ENCODE measurements at places on chromosomes 4 and X. TPM values are rescaled to one million over a fixed set of nuclear protein-coding genes. Genes with fewer than 3 reads are reported as not detected.

The VGLL1 gene
- total RNA-seq = not detected

The FAM241A gene
- 36.8 TPM for total RNA-seq

The SPANXN3 gene
- total RNA-seq = not detected

The ATP8A1 gene
- total RNA-seq = 8.8 TPM

The GPR173 gene
- total RNA-seq = 3.2 TPM

The ZNF141 gene
- total RNA-seq = 19.9 TPM

The MAGEA1 gene
- not detected for total RNA-seq

The LGI2 gene
- under 0.01 TPM for total RNA-seq

The FABP2 gene
- total RNA-seq = not detected

The SPARCL1 gene
- total RNA-seq = not detected

The COL4A6 gene
- total RNA-seq = 2.1 TPM

The SLC9B1 gene
- total RNA-seq = 0.22 TPM

The CT45A2 gene
- total RNA-seq = not detected

The HELT gene
- total RNA-seq = not detected

The RHOXF2B gene
- not detected for total RNA-seq

The SULT1B1 gene
- 150 TPM for total RNA-seq

The PPID gene
- total RNA-seq = 34.8 TPM

The F11 gene
- not detected for total RNA-seq

The PNMA3 gene
- total RNA-seq = not detected

The MAGEC3 gene
- total RNA-seq = not detected

The PCDH18 gene
- total RNA-seq = 0.27 TPM

The SHROOM2 gene
- 14.1 TPM for total RNA-seq

The ARHGAP6 gene
- 1.1 TPM for total RNA-seq

The NDP gene
- 1.2 TPM for total RNA-seq

The RBM46 gene
- not detected for total RNA-seq

The ART3 gene
- total RNA-seq = not detected

The HSD17B13 gene
- 0.13 TPM for total RNA-seq

The FAT1 gene
- 2.0 TPM for total RNA-seq

The TMEM35A gene
- total RNA-seq = 5.3 TPM

The TRIM61 gene
- not detected for total RNA-seq

The MAGEC2 gene
- not detected for total RNA-seq

The XG gene
- 0.80 TPM for total RNA-seq

The OTUD6A gene
- not detected for total RNA-seq

The NAP1L3 gene
- 1.2 TPM for total RNA-seq

The GPC4 gene
- 0.07 TPM for total RNA-seq

The QDPR gene
- total RNA-seq = 15.2 TPM

The KLF3 gene
- 45.2 TPM for total RNA-seq

The DRD5 gene
- not detected for total RNA-seq

The SHISA3 gene
- 24.2 TPM for total RNA-seq

The GPR78 gene
- total RNA-seq = not detected

The FNIP2 gene
- 21.0 TPM for total RNA-seq

The ELK1 gene
- 12.0 TPM for total RNA-seq

The TLR2 gene
- total RNA-seq = under 0.01 TPM

The EVC2 gene
- 11.5 TPM for total RNA-seq

The C4orf51 gene
- not detected for total RNA-seq

The PDCL2 gene
- total RNA-seq = not detected

The CXCL1 gene
- total RNA-seq = 64.6 TPM

The TMPRSS11A gene
- not detected for total RNA-seq

The MAOA gene
- total RNA-seq = 17.2 TPM

The MAGEB1 gene
- total RNA-seq = not detected

The MAGEB17 gene
- not detected for total RNA-seq

The HSFX1 gene
- total RNA-seq = 0.53 TPM

The KLB gene
- under 0.01 TPM for total RNA-seq

The CCDC110 gene
- 0.43 TPM for total RNA-seq

The NKX1-1 gene
- not detected for total RNA-seq

The SLITRK4 gene
- total RNA-seq = 64.4 TPM

The F8 gene
- total RNA-seq = 1.0 TPM

Data from thoracic aorta endothelial cell (primary cell).